Left ventricle myocardium superior (tissue), 1 donor: ENCODE measurements at places on chromosomes 2 and 18. TPM values are rescaled to one million over a fixed set of nuclear protein-coding genes. Genes with fewer than 3 reads are reported as not detected.

- no peak for DNase-seq
Observed at GRCh38 chr2:98601532-98602132, 6.7 kb downstream of the COA5 start.

DNA sequence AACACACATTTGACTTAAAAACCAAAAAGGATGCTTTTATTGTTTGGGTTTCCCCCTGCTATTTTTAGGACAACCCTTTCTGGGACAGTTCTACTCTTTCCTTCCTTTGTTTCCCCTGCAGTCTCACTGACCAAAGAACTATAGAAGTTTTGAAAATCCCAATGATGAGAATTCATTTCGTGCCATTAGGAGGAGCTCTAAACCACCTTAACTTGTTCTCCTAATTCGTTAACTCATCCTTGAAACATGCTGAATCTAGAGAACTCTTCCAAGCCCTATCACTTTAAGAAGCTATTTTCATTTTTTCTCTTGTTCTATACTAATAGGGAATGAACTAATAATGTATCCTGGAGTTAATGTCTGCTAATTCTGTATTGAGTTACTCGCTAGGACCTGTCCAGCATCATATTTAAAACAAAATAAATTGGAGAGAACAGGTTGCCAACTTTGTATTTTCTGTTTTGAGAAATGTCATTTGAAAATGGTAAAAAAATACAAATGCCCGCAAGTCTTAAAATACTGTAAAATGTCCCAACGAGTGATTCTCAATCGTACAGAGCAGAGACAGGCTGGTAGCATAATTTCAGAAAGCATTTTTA lies 62.9 kb downstream of the AFTPH start:
- no peak for DNase-seq

DNA sequence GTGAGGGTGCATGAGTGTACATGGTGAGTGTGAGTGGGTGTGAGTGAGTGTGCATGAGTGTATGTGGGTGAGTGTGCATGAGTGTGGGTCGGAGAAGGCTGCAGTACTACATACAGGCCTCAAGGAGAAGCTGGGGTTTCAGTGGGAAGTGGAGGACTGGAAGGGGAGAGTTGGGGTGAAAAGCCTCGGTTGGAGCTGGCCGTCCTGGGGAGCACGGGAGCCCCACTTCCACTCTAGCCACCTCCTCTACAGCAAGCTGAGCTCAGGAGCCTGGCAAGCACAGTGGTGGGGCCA lies 68.7 kb upstream of the HPCAL1 start:
- no peak for DNase-seq

- DNase-seq, result no peak
Observed at GRCh38 chr2:69645921-69646320, 2.4 kb upstream of the AAK1 start.

DNA sequence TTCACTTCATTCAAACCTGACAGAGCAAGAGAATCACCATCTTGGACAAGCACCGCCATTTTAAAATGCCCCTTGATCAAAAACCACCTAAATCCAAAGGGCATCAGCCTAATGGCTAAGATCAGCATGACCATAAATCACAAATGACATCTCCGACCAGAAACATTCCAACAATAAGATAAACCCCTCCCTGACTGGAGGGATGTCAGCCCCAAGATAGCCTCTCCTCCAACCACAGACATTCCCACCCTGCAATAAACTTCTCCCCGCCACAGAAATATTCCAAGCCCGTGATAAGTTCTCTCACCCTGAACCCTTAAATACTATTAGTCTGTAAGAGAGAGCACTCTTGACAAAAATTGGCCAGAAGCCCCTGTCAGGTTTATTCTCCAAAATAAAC lies 21.6 kb upstream of the LYPD1 start:
- no peak for DNase-seq

GRCh38 chr2:230124757-230125431 lies 56.2 kb upstream of the SLC16A14 start:
- peak; percentile 37 for DNase-seq

DNA sequence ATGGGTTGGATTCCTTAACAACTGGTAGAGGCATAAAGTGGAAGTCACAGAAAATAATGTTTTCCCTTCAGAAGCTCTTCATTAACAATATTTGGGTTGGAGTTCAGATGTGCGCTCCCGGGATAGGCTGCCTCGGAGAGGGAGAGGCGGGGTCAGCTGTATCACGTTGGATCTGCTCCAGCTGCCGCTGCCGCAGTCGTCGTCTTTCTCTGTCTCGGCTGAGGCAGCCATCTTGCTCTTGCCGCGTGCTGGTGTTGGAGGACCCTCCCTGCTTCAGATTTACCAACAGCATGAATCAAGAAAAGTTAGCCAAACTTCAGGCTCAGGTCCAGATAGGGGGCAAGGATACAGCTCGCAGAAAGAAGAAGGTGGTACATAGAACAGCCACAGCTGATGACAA lies 35.1 kb downstream of the TANC1 start:
- no peak for DNase-seq

DNA sequence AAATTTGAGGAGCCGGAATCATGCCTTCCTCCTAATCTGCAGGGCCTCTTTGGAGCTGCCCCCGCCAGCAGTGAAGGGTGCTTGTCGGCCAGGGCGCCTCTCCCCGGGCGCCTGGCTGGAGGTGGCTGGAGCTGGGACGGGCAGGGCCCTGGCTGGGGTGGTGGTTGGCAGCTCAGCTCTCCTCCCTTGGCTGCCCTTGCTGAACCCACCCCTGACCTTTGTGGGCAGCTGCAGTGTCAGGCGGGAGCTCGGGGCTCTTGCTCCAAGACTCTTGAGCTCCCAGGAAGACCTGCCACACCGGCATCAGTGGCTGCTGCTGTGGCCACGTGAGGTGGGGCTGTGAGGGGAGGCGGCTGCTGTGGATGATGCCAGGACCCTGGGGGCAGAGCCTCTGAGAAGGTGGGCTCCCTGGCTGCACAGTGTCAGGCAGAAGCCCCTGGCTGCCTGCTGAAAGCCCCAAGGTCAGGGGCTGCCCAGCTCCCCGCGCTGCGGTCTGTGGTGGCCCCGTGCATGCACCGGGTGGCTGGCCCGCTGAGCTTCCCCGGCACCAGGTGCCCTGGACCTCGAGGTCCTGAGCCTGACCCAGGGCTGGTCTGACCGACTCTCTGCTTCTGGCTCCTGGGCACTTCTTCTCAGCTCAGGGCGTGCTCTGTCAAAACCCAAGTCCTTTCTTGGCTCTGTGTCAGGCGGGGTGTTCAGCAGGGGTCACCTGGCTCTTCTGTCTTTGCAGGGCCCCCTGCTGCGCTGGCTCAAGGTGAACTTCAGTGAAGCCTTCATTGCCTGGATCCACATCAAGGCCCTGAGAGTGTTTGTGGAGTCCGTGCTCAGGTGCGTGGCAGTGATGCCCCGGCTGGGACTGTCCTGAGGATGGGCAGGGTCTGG lies 34.5 kb downstream of the PDIA6 start:
- no peak for DNase-seq

DNA sequence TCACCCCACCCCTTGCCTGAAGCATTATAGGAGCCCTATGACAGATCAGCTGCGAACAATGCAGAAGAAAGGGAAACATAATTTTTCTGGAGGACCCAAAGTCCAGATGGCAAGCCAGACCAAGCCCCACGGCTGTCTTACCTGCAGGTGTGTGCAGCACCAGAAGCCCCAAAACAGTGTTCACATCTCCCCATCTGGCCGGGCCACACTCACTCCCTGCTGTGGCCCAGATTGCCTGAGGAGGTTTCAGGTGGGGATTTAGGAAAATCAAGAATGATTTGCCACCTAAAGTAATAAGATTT lies 11.7 kb upstream of the STK17B start:
- no peak for DNase-seq

- no peak for DNase-seq
Observed at GRCh38 chr18:31490833-31491232, 7.1 kb upstream of the DSG2 start.

GRCh38 chr2:62705859-62706720 lies 577 bp downstream of the EHBP1 start:
- peak; percentile 72 for DNase-seq

DNA sequence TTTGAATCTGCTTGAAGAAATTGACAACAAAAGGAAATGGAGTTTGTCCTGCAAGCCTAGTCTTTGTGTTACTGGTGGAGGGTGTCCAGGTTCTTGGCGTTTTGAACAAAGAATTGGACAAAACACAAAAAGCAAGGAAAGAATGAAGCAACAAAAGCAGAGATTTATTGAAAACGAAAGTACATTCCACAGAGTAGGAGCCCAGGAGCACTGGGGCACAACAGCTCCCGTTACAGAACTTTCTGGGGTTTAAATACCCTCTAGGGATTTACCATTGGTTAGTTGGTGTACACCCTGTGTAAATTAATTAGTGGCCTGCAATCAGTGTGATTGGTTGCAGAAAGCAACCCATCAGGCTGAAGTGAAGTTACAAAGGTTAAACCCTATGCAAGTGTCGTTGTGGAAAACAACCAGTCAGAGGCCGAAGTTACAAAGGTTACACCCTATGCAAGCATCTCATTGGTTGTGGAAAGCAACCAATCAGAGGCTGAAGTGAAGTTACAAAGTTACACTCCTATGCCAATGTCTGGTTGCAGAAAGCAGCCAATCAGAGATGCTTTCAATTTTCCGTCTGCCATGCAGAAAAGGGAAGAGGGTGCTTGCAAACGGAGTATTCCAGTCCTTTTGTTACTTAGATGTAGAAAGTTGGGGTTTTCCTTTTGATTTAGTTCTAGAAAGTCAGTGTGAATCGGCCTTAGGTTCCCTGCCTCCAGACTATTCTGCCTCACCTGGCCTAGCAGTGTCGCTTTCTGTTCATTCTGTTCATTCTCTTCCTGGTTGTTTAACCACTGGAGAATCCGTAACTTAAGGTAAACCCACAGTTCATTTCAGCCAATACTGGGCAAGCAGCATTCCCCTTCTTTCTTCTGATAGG lies 47.6 kb upstream of the PTH2R start:
- DNase-seq, result no peak

DNA sequence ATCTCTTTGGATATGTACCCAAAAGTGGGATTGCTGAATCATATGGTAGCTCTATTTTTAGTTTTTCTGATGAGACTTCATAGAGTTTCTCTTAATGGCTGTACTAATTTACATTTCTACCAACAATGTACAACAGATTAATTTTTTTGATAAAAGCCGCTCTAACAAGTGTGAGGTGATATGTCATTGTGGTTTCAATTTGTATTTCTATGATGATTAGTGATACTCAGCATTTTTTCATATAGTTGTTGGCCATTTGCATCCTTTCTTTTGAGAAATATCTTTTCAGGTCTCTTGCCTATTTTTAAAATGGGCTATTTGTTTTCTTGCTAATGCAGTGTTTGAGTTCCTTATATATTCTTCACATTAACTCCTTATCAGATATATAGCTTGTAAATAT lies 4.3 kb downstream of the IL18RAP start:
- DNase-seq, result no peak

- DNase-seq, result no peak
Observed at GRCh38 chr2:148103946-148104345, 83.1 kb downstream of the MBD5 start.

DNA sequence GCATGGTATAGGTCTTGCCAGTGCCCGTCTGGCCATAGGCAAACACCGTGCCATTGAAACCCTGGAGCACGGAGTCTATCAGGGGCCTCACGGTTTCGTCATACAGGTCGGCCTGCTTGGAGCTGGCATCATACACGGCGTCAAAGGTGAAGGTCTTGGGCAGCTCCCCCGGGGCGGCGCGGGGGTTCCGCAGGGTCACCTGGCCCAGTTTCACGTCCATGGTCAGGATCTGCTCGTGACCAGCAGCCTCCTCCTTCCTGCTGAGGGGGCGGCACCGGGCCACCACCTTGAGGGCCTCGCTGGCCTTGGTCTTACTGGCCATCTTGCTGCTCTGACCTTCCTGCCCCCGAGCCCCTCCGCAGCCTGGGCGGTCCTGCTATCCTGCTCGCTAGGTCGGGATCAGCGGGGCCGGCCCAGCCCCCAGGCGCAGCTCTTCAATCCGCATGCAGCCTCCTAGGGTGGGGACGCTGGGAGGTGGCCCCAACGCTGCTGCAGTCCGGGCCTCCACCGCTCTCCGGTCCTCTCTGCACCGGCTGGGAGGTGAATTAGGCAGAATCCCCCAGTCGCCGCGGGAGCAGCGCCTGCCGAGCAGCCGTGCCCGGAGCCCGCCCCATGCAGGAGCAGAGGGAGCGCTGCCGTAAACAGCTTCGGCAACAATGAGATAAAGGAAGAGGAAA lies 563 bp downstream of the KIF3C start:
- DNase-seq, result no peak

DNA sequence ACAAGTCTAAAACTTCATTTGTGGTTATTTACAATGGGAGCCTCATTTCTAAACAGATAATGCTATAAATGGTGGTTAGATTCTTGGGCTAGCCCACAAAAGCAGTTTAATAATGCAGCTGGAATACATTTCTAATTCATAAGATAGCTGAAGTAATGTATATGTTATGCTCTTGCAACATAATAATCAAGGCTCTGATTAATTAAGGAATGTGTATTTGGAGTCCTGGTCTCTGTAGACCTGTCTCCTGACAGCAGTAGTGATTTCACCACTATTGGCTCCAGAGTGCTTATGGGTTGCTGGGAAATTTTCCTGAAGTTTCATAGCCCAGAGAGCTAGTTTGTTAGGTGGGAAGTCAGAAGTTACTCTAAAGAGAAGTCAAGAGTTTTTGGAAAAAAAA lies 21.3 kb upstream of the CDC42EP3 start:
- no peak for DNase-seq

GRCh38 chr18:75582406-75582821 lies 154.9 kb upstream of the SMIM21 start:
- DNase-seq, result no peak

- DNase-seq, result no peak
Observed at GRCh38 chr2:219309278-219309677, at the start of gene PTPRN. PTPRN (minus strand) TSS chr2:219309401; CDS start chr2:219309332, 69 bp downstream.

- no peak for DNase-seq
Observed at GRCh38 chr2:127219171-127220070, 678 bp downstream of the CYP27C1 start.

GRCh38 chr2:27185331-27186026 lies 26.4 kb upstream of the ATRAID start:
- DNase-seq, result no peak

GRCh38 chr2:37742286-37742685 lies 70.8 kb upstream of the CDC42EP3 start:
- DNase-seq, result no peak

GRCh38 chr2:20625491-20626391 lies 25.2 kb downstream of the HS1BP3 start:
- peak; percentile 75 for DNase-seq

- peak; percentile 29 for DNase-seq
Observed at GRCh38 chr2:15890936-15891905, 49.1 kb upstream of the MYCN start.

The PXDN gene
- total RNA-seq, result 18.5 TPM

The ADCYAP1 gene
- total RNA-seq, result 0.17 TPM

The SATB2 gene
- total RNA-seq, result 1.3 TPM

The RNF181 gene
- 89.9 TPM for total RNA-seq

The OTOF gene
- not detected for total RNA-seq

The SPHKAP gene
- 124 TPM for total RNA-seq

The DSEL gene
- 2.2 TPM for total RNA-seq

The HOXD3 gene
- 0.27 TPM for total RNA-seq

The TGFA gene
- 1.1 TPM for total RNA-seq

The CHRNG gene
- total RNA-seq, result not detected

The ALPP gene
- not detected for total RNA-seq

The EGR4 gene
- total RNA-seq, result not detected

The PAX8 gene
- 0.30 TPM for total RNA-seq

The GCKR gene
- not detected for total RNA-seq

The PLEKHH2 gene
- 1.1 TPM for total RNA-seq
